ENCODE measurements at places on chromosomes 3 and 15. TPM values are rescaled to one million over a fixed set of nuclear protein-coding genes. Genes with fewer than 3 reads are reported as not detected.

DNA sequence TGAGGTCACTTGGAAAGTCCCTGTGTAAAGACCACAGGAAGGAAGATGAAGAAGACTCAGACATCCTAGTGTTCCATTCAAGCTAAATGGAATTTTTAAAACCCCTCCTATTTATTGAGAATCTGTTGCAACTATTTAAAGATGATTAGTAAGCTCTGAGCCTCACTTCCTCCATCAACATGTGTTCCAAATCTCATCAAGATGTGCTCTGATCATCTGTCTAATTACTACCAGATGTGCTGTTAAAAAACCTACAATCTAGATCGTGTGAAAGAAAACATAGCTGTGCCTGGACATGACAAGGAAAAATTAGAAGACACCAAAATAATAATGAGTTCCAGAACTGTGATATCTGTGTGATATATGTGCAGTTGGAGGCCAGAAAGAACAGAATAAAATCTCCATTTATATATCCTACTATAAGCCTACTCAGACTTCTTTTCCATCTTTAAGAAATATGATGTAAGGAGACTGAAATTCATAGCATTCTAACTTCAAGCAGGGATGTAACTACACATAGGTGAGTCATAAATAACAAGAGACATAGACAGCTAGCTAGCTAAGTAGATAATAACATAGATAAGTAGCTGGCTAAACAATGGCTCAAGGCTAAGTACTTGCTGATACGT, 7.8 kb downstream of the XPC start:
- no peak for DNase-seq

The GRIP2 gene
- total RNA-seq = 0.49 TPM

GRCh38 chr15:75356517-75356916, 9.7 kb downstream of the NEIL1 start:
- no peak for DNase-seq

DNA sequence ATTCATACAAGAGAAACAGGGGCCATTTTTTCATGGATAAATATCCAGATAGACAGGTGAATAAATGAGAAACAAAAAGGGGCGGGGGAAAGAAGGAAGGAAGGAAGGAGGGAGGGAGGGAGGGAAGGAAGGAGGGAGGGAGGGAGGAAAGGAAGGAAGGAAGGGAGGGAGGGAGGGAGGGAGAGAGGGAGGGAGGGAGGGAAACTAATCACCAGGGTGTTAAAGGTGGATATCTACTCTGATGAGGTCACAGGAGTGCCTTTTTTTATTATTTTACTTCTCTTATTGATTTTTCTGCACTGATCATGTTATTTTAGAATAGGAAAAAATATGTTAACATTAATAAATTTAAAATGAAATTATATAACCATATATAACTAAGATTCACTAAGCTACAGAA, 10.4 kb upstream of the VEPH1 start:
- DNase-seq = no peak

- DNase-seq = no peak
These were observed 734 bp upstream of the SLC6A20 start for GRCh38 chr3:45796902-45797637.

The CD200R1 gene
- total RNA-seq = 0.49 TPM

- DNase-seq = no peak
These were observed 177.6 kb downstream of the GOLIM4 start for GRCh38 chr3:167918008-167918596.

The ACSBG1 gene
- total RNA-seq = 0.45 TPM

The ROPN1 gene
- 3.2 TPM for total RNA-seq

DNA sequence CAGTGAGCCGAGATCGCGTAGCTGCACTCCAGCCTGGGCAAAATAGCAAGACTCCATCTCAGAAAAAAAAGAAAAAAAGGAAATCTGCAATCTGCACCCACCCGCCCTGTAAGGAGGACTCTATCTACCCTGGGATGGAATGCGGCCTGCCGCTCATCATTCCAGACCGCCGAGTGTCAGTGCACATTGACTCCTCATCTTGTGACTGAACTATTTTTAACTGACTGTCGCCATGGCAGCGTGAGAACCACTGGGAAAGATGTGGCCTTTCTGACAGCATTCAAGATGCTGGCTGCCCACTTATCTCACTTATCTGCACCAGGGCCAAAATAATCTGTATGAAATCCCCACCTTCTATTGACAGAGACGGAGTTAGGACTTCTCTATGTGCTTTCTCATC, 38.8 kb upstream of the ANKRD34C start:
- no peak for DNase-seq

- no peak for DNase-seq
These were observed 175.4 kb downstream of the PEX5L start for GRCh38 chr3:179861292-179861691.

DNA sequence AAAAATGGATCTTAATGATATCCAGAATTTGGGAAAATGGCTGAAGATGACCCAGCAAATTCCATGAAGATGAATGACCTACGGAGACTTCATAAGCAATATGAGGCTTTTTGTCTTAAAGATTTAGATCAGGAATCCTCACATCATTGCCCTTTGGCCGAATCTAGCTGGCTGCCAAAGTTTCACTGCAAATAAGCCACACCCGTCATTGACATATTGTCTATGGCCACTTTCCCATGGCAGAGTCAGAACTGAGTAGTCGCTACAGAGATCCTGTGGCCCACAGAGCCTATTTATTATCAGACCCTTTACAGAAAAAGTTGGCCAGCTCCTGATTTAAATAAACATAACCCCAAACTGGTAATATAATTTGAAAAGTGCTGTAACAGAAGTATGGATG, 307.4 kb upstream of the RARB start:
- DNase-seq = peak; percentile 65

- DNase-seq = no peak
These were observed 35.6 kb upstream of the PPP4R2 start for GRCh38 chr3:72960812-72961518.

- no peak for DNase-seq
These were observed 40.6 kb upstream of the SLC9A9 start for GRCh38 chr3:143888846-143889245.

DNA sequence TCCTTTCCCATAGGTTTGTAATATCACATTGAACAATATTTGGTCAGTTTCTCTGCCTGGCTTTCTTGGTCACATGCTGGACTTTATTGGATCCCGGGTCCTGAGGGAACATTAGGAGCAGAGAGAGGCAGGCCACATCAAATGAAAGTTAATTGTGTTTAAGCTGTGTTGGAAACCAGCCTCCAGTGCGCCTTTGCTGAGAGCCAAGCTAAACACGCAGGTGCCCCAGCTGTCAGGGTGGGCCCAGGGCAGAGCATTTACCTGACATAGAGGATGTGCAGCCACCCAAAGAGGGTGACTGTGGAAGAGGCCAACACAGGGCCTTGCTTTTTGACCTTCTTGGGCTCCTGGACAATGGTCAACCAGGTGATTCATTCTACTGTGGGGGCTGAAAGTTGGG, 149.3 kb downstream of the EBLN2 start:
- DNase-seq = no peak

DNA sequence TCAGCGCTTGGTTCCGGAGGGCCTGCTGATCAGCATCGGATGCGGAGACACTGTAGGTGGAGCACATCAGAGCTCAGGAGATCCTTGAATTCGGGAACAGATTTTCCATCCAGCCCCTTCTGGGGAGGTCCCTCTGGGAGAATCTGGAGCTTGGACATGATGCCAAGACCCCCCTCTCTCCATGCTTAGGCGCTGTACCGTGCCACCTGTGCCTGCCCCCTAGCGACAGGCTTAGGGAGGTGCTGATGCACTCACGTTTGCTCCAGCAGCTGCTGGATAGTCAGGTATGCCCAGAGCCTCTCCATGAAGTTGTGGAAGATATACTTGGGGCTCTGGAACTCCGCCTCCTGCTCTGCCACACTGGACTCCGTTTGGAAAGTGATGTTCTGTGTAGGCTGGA, 9.7 kb downstream of the ITIH4 start:
- DNase-seq = no peak

GRCh38 chr15:73969151-73969759, 22.8 kb downstream of the STOML1 start:
- DNase-seq = no peak

The SGO1 gene
- 2.8 TPM for total RNA-seq

- DNase-seq = no peak
These were observed 55.5 kb downstream of the SATB1 start for GRCh38 chr3:18369551-18370185.

The GOLGA6D gene
- total RNA-seq = not detected

- no peak for DNase-seq
These were observed 196.4 kb upstream of the NANOGP8 start for GRCh38 chr15:35281515-35281914.
